Esophagus squamous epithelium (tissue), 5 donors: ENCODE measurements at places on chromosomes 4 and X.

- DNase-seq, result no peak
These were observed 160.1 kb downstream of the STK32B start for GRCh38 chr4:5211282-5211839.

DNA sequence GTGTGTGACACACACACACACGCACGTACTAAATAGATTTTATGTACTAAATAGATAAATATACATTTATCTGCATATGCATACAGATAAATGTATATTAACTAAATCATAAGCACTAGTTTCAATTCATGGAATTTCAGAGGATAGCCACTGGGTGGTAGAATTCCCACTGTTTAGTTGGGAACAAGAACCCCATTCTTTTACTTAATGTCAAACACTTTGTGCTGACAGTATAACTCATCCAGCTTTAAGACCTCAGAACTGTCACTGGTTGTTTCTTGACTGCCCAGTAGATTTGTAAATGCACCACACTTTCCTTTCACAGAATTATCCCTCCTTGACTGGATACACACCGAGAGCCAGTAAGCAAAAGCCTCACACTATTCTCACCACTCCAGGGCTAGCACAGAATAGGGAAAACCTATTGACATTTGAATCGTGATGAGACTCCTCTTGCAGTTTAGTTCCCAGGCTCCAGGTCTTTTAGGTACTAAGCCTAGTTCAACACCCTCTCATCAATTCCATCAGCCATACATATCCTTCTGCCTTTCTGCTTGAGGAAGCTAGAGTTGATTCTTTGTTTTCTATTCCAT is 32.4 kb downstream of the PPARGC1A start:
- no peak for DNase-seq

GRCh38 chr4:102663073-102663472 is 97.7 kb downstream of the MANBA start:
- DNase-seq, result no peak

DNA sequence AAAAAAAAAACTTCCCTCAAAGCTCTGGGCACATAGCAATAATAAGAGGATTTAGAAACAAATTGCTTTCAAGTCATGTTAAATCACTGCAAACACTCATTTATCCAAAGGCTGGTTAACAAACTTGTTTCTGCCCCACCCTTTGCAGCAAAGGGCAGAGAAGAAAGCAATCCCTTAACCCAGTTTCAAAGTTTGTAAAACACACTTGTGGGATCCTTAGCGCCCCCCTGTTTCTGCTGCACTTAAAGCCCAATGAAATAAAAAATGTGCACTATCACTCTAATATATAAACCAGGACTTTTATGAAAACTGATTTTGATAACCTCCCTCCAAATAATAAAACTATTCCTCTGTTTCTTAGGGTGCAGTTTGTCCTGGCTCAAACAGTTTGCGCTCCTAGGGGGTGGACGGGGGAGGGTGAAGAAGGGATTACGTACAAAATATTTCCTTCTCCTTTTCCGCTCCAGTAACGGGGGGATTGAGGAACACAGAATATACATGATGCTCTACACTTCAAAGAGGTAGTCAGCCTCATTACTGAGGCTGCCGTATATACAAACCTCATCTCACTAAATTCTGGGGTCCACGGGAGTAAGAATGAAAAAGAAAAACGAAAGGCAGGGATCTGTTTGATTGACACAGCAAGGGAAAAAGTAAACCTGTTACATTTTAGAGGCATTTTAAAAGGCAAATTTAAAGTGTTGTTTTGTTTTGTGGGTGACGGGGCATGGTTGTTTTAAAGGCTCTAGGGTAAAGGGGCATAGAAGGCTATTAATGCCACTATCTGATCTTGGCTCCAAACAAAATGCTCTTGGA is 3.1 kb upstream of the PCDH10 start:
- DNase-seq, result no peak

GRCh38 chrX:7047951-7048350 is 99.6 kb upstream of the STS start:
- no peak for DNase-seq

DNA sequence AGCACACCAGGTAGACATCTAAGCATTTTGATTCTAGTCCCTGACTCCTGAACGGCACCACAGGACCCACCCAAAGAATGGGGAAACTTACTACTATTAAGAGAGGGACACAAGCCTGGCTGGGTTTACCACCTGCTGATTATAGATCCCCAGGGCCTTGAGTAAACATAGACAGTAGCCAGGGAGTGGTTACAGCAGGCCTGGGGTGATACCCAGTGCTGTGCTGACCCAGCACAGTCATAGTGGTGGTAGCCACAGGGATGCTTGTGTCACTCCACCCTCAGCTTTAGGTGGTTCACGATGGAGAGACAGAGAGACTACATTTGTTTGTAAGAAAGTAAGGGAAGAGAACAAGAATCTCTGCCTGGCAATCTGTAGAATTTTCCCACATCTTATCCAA is 11.7 kb downstream of the CYSLTR1 start:
- no peak for DNase-seq

DNA sequence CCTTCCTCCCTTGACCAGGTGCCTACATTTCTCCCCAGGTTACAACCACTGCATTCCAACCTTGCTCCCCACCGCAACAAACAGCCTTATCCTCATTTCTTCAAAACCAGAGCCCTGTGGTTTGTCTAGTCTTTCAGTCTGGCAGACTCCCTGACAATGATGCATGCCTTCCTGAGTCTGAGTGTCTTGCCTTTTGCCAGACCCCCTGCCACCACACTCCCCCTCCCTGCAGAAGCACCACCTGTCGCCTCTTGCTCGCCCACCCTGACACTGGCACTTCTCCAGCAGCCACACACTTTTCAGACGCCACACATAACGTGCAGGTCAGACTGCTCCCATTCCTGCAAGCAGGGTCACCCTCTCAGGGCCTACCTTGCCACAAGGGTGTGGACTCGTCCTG is 349.2 kb upstream of the NOCT start:
- no peak for DNase-seq

DNA sequence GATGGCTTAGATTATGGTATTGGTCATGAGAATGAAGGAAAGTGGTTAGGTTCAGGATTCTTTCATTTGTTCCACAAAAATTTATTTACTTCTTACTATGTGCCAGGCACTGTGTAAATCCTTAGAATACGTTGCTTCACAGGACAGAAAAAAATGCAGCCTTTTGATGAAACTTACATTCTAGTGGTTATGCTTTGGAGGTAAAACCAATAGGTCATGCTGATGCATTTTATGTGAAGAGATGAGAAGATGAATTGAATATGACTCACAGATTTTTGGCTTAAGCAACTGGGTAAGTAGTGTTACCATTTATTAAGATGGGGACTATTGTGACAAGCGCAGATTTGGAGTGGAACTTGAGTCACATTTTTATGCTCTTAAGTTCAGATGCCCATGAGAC is 165.3 kb downstream of the GLRA2 start:
- DNase-seq, result no peak

- DNase-seq, result no peak
These were observed 34.2 kb downstream of the COX7B2 start for GRCh38 chr4:46874811-46875210.

- no peak for DNase-seq
These were observed 18.1 kb upstream of the GDPD2 start for GRCh38 chrX:70405003-70405402.

- no peak for DNase-seq
These were observed at the start of gene CTPS2 for GRCh38 chrX:16712548-16713155. TSS of gene CTPS2 (minus strand) at chrX:16712669. CDS start at chrX:16702902, 9,767 bp downstream.

DNA sequence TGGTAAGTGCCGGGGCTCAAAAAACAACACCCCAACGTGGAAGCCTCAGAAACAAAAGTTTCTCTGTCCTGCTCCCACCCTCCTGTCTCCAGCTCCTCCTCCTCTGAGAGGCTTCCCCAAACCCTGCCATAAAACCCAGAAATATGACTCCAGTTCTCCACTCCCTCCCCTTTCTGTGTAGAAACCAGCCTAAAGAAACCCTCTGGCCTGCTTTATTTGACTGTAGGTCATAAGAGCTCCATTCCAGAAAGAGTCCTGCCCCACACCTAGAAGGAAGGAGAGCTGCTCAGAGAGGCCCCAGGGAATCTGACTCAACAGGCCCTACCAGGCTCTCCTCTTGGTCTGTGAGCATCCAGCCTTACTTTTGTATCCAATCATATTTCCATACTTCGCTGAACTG is 872 bp upstream of the S100P start:
- no peak for DNase-seq

DNA sequence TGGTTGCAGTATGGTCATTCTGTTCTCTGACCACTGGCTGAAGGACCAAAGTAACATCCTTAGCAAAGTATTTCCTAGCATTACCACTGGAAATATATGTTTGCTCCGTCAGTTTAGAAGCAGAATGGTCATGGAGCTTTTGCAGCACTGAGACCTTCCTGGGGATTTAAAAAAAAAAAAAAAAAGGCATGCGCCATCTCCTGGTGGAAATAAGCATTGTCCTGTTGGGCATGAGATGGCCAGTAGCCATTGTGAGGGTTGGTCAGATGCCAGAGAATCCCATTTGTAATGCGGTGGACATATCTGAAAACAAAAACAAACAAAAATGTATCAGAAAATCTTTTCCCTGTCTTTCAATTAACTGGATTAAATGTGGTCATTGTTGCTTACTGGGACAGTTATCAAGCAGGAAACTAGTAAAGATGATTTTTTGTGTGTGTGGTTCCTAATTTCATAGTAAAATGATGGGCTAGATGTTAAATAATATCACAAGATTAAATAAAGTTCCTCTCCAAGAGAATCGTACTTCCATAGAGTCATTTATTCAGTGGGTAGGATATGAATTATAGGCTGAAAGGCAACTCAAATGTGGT is 139.6 kb downstream of the SOWAHB start:
- no peak for DNase-seq

DNA sequence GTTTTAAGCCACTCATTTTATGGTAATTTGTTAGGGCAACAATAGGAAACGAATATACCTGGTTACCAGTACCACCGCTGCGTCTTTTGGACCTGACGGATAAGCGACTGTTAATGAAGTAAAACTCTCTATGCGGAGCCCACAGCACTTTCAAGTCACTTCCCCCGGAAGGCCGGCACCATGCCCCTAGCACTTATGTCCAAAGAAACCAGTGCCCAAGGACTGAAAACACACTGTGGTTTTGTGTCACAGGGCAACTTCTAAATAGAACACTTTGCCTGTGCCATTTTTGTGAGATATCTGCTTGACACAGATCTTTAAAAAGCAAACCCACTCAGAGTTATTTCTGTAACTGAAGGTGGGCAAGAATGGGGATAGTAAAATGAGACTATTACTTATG is 22.7 kb downstream of the SH3KBP1 start:
- DNase-seq, result no peak

DNA sequence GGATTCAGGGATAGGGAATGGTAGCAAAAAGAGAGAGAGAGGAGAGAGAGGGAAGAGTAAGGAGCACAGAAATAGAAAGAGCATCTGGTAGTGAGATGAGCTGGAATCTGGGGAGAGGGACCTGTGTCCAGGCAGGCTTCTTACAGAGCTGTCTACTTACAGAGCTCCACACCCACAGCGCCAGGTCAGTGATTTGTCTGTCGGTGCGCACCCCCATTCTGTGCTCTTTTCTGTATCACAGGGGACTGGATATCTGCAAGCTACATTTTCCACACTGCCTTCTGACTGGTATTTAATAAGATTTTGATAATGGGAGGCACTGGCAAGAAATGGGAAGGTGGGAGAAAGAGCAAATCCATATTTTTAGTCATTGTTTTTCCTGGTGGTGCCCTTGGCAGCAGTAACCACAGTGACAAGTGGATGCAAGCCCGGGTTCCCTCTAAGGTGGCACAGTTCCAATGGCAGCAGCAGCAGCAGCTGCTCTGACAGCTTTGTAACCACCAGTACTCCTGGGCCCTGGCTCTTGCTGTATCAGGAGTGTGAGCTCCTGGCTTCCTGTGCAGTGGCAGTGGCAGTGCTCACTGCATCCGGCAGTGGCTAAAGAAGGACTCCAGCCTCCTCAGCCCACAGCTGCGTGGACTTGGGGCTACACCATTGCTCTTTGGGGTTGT is 300.5 kb downstream of the TRIML1 start:
- no peak for DNase-seq

DNA sequence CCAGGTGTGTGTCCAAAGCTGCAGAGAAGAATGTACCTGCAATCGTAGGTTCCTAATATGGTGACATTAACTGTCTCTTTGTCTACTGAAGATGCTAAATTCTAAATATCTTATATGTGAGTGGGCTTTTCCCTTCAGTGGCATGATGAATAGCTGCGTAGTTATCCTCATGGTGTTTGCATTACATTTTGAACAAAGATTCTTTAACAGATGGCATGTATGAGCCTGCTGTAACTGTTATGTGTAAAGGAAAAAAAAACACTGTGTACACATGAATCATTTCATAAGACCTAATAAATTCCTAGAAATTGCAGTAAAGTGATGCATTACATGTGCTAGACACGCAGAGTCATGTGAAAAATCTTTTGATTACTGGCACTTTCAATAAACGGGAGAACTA is 288.0 kb downstream of the SH2D1A start:
- DNase-seq, result no peak

DNA sequence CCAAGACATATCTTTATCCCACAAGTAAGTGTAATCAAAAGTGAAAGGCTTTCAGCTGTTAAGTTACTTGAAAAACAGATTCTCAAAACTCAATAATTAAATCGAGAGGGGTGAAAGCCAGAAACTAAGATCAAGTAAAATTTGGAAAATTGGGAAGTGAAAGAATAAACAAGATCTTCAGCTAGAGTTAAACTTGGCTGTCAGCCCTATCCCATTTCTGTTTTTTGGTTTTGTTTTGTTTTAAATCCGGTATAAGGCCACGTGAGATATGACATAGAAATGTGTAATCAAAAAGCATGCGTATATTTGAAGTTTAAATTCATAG is 856.8 kb downstream of the STIM2 start:
- no peak for DNase-seq
